Caki2 (cell line): ENCODE measurements at places on chromosomes 1 and 21. TPM values are rescaled to one million over a fixed set of nuclear protein-coding genes. Genes with fewer than 3 reads are reported as not detected.

ACOT11 gene
- total RNA-seq: 3.9 and 6.3 TPM in 2 replicates

LIPI gene
- total RNA-seq: not detected in 2 replicates

- DNase-seq: peak; percentile 31
Measured at GRCh38 chr1:110210604-110211495, 736 bp downstream of the KCNC4 start.

GRCh38 chr1:209534496-209535250 lies 48.8 kb upstream of the CAMK1G start:
- DNase-seq: no peak

GRCh38 chr1:212034516-212035122 lies 738 bp downstream of the INTS7 start:
- DNase-seq: no peak

DNA sequence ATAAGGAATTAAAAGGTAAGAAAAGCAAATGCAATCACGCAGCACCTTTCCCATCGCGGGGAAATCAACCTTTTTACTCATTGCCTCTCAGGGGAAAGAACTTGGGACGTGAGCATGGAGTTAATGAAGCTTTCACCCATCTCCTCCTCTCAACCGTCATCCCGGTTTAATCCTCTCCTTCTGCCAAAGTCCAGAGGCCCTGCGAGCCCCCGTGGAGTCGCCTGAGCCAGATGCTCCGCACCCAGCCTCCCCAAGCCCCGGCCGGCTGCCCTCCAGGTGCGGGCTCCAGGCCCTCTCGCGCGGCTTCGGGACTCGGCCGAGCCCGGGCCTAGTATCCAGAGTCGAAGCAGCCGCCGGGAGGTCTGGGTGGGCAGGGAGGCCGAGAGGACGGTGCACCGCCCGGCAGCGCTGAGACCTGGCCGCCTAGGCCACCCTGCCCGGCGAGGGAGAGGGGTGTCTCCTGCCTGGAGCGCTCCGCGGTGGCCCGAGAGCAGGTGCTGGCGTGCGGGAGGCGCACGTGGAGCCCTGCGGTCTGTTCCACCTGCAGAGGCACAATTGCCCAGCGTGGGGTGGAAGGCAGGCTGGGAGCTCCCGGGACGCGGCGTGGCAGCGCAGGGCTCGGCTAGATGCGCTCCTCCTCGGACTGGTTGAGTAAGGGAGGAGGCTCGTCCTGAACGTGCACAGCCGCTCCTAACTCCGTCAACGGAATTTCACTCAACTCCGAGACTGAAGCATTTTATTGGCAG lies 218.5 kb downstream of the SDCCAG8 start:
- DNase-seq: no peak

DNA sequence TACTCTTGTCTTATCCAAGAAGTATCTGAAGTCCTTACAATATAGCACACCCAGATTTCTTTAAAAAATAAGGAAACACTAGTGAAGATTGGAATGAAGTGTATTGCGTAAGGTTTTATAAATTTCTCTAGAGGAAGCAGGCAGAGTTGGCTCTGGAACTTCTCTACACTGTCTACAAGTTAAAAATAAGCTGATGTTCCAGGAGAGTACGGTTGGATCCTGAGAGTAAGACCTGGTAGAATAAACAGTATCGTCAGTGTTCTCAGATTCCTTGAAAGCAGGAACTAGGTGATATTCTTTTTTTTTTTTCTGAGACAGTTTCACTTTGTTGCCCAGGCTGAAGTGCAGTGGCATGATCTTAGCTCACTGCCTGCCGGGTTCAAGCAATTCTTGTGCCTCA lies 107.9 kb downstream of the USP25 start:
- no peak for DNase-seq
